Hematopoietic multipotent progenitor cell treated with erythropoietin and hydrocortisone succinate and interleukin-3 and kit ligand, for 17 days (in vitro differentiated cells): ENCODE measurements at places on chromosomes 16 and 17.

- no peak for DNase-seq
Measured at GRCh38 chr17:5020502-5021023, 14.7 kb downstream of the SLC52A1 start.

DNA sequence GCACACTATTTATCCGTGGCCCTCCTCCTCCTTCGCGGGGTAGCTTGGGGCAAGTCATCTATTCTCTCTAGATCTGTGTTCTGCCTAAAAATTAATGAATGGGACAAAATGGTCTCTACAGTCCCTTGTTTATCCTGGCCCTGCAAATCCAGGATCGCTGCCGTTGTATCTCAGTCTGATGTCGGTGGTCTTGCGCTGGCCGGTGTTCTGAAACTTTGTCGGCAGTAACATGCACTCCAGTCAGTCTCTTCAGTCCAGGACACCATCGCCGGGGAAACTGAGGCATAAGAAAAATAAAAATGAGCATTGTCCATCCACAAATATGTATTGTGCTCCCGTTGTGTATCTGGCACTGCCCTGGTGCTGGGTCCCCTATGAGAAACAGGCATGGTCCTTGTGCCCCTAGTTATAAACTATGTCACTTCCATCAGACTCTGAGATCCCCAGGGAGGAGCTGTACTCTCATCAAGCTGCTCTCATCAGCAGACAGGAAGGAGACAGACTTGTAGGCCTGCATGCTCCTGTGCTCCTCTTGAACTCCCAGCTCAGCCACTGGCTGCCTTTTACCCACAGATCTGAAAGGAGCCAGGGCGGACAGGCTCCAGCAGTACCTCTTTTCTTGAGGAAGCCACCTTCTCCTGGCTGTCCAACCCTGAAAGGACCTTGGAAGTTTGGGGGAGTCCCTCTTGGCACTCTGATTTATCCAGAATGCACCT lies 13.7 kb upstream of the CA4 start:
- no peak for DNase-seq

DNA sequence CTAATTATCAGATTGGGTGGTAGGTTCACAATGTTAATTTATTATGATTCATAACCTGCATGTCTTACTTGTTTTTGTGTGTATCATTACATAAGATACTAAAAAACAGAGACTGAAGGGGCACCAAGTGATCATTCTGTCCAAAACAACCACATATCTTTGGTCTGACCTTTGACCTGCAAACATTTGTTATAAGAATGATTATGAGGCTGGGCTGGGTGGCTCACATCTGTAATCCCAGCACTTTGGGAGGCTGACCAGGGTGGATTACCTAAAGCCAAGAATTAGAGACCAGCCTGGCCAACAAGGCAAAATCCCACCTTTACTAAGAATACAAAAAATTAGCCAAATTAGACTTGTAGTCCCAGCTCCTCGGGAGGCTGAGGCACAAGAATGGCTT lies 116.4 kb downstream of the SPAG9 start:
- no peak for DNase-seq

DNA sequence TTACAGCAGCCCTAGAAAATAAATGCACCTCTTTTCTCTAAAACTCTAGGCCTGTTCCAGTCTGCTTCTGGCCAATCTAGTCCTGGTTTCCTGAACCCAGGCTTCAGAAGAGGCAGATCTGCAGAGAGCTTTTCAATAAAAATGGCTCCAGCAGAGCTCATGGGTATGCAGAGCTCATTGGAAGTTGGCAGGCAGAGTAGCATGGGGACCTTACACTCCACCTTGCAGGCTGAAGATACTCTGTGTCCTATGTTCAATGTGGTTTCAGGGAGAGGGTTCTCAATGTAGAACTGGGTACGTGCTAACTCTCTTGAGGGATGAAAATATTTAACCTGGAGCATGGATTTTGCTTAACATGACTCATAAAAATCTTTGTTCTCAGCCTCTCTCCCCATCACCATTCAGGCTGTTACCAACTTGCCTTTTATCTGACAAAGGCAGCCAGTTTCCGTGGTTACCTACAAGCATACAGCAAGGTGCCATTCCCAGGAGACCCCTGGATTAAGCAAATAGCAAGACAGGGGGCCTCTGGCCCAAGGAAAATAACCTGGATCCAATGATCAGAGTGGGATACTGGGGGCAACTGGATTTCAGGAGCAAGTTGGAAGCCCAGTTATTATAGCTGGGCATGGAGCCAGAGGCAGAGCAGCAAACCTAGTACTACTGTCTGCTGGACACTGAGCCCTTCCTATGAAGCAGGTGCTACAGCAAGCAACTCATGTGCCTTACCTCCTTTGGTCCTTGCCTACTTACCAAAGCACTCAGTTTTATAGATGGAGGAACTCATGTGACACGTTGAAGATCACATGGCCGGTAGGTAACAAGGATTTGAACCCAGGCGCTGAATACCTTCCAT lies 98.2 kb upstream of the DHX40 start:
- DNase-seq = no peak

- DNase-seq = no peak
Measured at GRCh38 chr17:55726440-55726839, 3.8 kb upstream of the TMEM100 start.

- DNase-seq = no peak
Measured at GRCh38 chr16:60642956-60643355, 1393.3 kb downstream of the CDH8 start.

DNA sequence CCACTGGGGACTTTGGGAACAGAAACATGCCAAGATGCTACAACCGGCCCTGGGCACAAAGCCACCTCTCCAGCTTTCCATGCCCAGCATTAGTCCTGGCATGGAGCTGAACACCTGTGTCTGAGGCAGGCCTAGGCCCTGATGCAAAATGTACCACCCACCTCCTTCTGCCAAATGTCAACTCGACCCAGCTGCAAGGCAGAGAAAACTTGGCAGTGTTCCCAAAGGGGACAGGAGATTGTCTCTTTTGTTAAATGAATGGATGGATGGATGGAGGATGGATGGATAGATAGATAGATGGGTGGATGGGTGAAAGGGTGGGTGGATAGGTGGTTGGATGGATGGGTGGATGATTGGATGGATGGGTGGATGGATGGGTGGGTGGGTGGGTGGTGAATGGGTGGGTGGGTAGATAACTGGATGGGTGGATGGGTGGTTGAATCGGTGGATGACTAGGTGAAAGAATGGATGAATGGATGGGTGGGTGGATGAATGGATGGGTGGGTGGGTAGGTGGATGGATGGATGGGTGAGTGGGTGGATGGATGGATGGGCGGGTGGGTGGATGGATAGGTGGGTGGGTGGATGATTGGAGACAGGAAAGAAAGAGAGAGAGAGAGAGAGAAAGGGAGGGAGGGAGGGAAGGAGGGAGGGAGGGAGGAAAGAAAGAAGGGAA lies 73.4 kb upstream of the TNRC6C start:
- no peak for DNase-seq

- DNase-seq = no peak
Measured at GRCh38 chr17:44847586-44847985, at the start of gene HIGD1B. Gene HIGD1B, plus strand, starts transcription at chr17:44847883. Its CDS starts 270 bp downstream, at chr17:44848153.

DNA sequence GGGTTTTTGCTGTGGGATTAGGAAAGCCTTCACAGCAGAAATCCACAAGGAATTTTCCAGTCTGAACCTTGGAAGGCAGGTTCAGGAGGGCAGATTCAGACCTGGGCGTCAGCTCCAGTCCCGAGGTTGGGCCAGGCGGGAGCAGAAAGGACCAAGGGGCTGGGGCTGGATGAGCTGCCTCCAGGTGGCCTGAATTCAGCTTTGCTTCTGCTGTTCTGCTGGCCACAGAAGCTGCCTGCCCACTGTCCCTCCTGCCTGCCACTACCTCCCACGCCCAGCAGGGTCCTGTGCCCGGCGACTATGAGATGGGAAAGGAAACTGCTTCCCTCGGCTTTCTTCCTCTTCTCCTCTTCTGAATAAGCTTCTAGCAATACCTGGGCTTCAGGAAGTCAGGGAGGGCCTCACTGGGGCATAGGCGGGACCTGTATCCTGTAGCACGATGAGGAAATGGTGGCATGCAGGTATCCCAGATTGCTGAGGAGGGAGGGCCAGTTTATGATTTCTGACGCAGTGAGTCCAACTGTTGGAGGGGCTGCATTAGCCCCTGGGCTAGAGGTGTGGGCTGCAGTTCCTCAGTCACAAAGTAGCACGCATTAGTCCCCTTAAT lies 18.4 kb downstream of the TBX4 start:
- no peak for DNase-seq

GRCh38 chr17:40486522-40487370 lies 14.7 kb downstream of the TNS4 start:
- no peak for DNase-seq

GRCh38 chr16:19874851-19875546 lies 9.6 kb downstream of the GPRC5B start:
- DNase-seq = no peak

GRCh38 chr17:50905460-50905803 lies 39.3 kb upstream of the TOB1 start:
- no peak for DNase-seq
